ENCODE measurements at places on chromosomes 2 and 18. TPM values are rescaled to one million over a fixed set of nuclear protein-coding genes. Genes with fewer than 3 reads are reported as not detected.

Gene PLEKHH2
- total RNA-seq = 38.0 TPM

Gene DHRS9
- 3.1 TPM for total RNA-seq

Gene CAPN10
- 35.5 TPM for total RNA-seq

Gene GCG
- not detected for total RNA-seq

Gene SLC14A1
- total RNA-seq = 44.8 TPM

DNA sequence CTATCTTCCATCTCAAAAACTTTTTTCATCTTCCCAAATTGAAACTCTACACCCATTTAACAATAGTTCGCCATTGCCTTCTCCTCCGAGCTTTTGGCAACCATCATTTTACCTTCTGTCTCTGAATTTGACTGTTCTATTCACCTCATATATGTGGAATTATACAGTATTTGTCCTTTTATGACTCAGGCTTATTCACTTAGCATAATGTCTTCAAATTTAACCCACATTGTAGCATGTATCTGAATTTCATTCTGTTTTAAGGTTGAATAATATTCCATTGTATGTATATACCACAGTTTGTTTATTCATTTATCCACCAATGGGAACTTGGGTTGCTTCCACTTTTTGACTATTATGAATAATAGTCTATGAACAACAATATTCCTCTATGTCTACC is 233.9 kb downstream of the GPD2 start:
- H3K27ac ChIP-seq = no peak overlapping the region
- no peak overlapping the region for H3K4me3 ChIP-seq
- no peaks in the 10 kb centered on the region for H3K27me3 ChIP-seq
- no peak for DNase-seq

- H3K4me3 ChIP-seq = no peak overlapping the region
- no peaks in the 10 kb centered on the region for H3K27me3 ChIP-seq
- no peak overlapping the region for H3K27ac ChIP-seq
- H3K36me3 ChIP-seq = no peaks in the 10 kb centered on the region
Observed at GRCh38 chr18:76314015-76314414, 181.0 kb downstream of the ZNF516 start.

- no peak overlapping the region for H3K27ac ChIP-seq
- no peak for DNase-seq
- no peaks in the 10 kb centered on the region for H3K27me3 ChIP-seq
- H3K4me3 ChIP-seq = no peak overlapping the region
Observed at GRCh38 chr18:2139691-2140090, 431.6 kb downstream of the METTL4 start.

- no peaks in the 10 kb centered on the region for H3K36me3 ChIP-seq
- H3K4me3 ChIP-seq = no peak overlapping the region
- no peak for DNase-seq
- H3K27me3 ChIP-seq = no peaks in the 10 kb centered on the region
- no peaks in the 10 kb centered on the region for H3K4me1 ChIP-seq
Observed at GRCh38 chr2:10145519-10146357, 23.2 kb downstream of the RRM2 start.

GRCh38 chr18:79403723-79404566 is 8.2 kb downstream of the NFATC1 start:
- H3K36me3 ChIP-seq = no peaks in the 10 kb centered on the region
- peak; percentile 76 for DNase-seq
- H3K4me1 ChIP-seq = no peaks in the 10 kb centered on the region
- H3K27me3 ChIP-seq = no peaks in the 10 kb centered on the region
- no peak overlapping the region for H3K4me3 ChIP-seq
- no peak overlapping the region for H3K27ac ChIP-seq

- H3K4me1 ChIP-seq = no peaks in the 10 kb centered on the region
- H3K27me3 ChIP-seq = no peaks in the 10 kb centered on the region
- H3K4me3 ChIP-seq = no peak overlapping the region
- peak; percentile 51 for DNase-seq
Observed at GRCh38 chr2:240947176-240947575, 41.0 kb downstream of the CROCC2 start.

- no peaks in the 10 kb centered on the region for H3K36me3 ChIP-seq
- no peak overlapping the region for H3K4me3 ChIP-seq
- no peaks in the 10 kb centered on the region for H3K27me3 ChIP-seq
- no peaks in the 10 kb centered on the region for H3K4me1 ChIP-seq
Observed at GRCh38 chr2:140539242-140539875, 1591.5 kb downstream of the LRP1B start.

DNA sequence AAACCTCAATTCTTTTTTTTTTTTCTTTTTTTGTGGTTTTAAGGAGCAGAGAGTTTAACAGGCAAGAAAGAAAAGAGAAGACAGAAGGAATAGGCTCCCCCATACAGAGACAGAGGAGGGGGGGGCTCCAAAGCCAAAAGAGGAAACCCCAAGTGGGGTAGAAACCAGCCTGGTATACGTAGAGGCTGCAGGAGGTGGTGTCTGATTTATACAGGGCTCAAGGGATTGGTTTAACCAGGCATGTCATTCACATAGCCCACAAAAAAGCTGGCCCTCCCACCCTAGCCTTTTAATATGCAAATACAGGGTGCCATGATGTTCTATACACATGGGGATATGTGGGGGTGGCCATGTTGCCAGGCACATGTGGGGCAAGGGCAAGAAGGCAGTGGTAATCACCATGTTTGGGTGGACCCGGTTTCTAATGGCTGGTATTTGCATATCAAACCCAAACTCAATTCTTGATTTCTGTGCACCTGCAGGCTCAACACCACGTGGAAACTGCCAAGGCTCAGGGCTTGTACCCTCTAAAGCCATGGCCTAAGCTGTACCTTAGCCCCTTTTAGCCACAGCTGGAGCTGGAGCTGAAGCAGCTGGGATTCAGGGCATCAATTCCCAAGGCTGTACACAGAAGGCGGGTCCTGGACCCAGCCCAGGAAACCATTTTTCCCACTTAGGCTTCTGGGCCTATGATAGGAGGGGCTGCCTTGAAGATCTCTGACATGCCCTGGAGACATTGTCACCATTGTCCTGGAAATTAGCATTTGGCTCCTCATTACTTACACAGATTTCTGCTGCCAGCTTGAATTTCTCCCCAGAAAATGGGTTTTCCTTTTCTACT is 170.3 kb downstream of the MAIP1 start:
- no peaks in the 10 kb centered on the region for H3K27me3 ChIP-seq
- no peak for DNase-seq
- H3K4me3 ChIP-seq = no peak overlapping the region
- H3K27ac ChIP-seq = no peak overlapping the region
